ENCODE measurements at places on chromosomes 1 and 21.

GRCh38 chr1:37814252-37814651 lies 6.2 kb upstream of the YRDC start:
- no peak for DNase-seq

DNA sequence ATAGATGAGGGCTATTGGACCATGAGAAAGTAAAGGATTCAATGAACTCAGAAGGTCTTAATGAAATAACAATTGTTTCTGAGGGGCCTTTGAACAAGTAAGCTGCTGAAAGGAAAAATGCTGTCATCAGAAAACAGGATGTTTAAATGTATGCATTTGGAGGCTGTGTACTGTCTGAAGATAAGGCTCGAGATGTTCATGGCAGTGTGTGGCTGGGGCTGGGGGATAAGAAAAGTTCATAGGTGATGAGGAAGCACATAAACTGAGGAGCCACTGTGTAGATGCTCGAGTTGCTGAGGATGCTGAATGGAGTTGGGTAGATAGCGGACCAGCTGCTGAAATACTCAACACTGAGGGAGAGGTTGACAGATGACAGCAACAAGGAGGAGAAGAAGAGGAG lies 17.8 kb downstream of the THEM4 start:
- no peak for DNase-seq

- no peak for DNase-seq
These were observed 452.3 kb upstream of the ADAMTS5 start for GRCh38 chr21:27419153-27419552.

GRCh38 chr1:240056350-240056749 lies 35.3 kb upstream of the FMN2 start:
- DNase-seq = no peak

DNA sequence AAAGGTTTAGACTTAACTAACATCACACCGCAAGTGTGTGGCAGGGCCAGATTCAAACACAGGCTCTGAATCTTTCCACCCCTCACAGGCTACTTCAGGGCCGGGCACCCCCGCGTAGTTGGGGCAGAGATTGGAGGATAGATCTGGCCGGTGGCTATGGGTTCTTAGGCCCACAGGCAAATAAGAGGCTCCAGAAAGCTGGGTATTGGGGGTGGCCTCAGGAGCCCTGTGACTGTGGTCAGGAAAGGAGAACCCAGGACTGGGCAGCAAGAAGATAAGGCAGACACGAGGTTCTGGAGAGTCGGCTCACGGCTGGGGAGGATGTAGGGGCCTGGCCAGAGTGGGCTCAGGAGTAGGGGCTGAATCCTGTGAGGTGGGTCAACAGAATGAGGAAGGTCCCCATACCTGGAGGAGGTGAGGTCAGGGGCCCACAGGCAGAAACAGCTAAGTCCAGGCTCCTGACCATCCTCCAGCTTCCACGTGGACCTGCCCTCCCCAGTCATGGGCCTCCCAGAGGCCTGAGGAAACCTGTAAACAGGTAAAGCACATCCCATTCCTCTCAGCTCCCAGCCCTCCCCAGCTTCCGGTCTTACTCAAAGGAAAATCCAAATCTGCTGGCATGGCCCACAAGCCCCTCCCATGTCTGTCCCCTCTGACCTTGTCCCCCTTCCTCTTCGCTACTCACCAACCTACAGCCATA lies 306.2 kb downstream of the MATN1 start:
- DNase-seq = no peak
